ENCODE measurements at places on chromosomes 12 and 14.

GRCh38 chr14:43900173-43900655 lies 606.9 kb downstream of the FSCB start:
- no peak for DNase-seq

DNA sequence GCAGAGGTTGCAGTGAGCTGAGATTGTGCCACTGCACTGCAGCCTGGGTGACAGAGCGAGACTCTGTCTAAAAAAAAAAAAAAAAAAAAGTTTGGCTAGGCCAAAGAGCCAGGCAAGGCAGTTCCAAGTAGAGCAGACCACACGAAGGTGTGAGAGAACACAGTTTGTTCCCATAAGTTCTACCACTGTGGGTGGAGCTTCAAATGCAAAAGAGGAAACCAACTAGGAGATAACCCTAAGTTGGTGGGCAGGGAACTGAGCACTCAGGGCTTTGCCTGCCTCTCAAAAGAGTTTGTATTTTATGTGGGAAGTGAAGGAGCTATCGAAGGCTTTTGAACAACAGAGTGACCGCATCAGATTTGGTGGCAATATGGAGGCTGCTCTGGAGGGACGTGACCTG lies 15.1 kb downstream of the SOCS2 start:
- peak; percentile 30 for DNase-seq

DNA sequence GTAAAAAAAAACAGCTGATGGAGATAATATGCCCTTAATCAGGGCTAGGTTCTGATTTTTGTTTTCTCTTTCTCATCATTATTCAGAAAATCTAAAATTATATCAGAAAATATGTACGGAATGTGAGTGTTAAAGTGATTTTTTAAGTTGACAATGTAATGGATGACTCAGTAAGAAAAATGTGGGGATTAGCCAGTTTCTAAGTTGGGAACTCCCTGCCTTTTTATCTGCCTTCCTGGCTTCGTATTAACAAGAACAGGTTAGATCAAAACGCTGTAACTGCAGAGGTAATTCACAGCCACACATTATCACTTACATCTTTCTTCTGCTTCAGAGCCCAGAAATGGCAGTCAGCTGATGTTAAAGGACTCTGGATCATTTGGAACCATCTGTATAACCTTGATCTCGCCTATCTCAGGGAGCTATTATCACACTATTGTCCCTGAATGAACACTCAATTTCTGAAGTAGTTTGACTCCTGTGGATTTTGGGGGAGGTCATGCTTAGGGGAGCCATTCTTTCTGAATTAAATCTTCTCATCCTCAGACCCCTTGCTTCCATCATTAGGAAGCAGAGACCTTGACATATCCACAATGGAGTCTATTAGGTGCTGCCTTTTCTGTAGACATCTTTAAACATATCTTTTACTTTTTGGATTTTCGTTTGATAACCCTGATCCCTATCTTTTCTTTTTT lies 135.7 kb upstream of the SLC16A7 start:
- no peak for DNase-seq

- DNase-seq: no peak
Observed at GRCh38 chr14:75294649-75295033, 16.0 kb downstream of the FOS start.

DNA sequence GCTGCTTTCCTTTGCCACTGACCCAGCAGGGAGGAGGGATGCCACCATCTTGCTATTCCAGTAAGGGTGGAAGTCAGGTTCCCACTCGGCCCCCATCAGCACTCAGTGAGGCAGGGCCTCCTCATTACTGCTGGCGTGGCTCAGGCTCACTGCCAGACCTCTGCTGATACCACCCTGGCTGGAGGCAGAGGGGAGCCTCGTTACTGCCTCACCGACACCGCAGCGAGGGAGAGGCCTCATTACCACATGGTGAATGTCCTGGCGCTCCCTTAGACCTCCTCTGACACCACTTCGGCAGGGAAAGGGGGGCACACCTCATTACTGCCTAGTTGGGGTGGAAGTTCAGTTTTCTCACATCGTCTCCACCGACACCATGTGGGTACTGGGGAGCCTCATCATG lies 354.1 kb downstream of the CACNA1C start:
- DNase-seq: no peak

DNA sequence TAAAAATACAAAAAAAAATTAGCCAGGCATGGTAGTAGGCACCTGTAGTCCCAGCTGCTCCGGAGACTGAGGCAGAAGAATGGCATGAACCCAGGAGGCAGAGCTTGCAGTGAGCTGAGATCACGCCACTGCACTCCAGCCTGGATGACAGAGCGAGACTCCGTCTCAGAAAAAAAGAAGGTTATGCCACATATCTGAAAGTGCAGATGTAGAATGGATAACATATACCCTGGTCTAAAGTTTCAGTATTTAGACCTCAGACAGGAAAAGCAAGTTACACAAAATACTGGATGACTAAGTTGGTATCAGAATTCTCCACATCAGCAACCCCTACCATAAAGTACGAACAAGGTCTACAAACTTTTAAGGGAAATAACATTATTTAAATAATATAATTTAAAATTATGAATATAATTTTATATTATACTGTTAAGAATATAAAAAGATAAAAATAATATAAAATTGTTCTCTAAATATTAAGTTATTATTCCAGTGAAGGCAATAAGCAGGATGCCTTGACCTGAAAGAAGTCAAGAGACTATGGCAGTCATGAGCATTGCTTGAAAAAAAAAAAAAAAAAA lies 169.9 kb downstream of the CRADD start:
- DNase-seq: no peak

GRCh38 chr12:26055087-26055486 lies 69.8 kb downstream of the BHLHE41 start:
- DNase-seq: no peak

DNA sequence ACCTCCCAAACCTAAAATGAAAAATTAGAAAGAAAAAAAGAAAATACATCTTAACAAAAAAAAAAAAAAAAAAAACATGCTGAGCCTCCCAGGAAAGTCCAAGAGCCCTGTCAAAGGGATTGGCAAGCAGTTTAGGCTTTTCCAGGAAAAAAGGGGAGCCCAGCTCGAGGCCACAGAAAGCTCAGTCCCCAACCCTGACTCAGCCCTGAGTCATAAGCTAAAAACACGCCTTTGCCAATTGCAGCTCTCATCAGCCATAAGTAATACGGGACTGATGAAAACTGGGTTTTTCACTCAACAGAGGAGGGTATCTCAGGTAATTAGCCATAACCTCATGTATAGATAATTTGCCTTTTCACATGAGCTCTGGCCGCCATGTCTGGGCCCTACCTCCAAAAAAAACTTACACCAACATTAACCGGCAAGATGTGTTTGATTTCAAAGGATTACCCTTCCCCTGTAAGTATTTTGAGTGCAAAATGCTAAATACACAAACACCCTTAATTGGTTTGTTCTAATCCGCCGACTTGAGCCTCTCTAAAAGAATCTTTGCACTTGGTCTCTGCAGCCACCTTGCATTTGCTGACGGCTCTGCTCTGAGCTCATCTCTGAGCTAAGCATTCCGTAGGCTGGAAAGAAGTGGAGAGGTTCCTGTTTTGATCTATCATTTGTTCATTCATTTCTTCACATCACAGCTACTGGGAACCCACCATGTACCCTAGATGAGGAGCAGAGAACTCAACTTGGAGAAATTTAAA lies 319.2 kb downstream of the BCL11B start:
- no peak for DNase-seq

DNA sequence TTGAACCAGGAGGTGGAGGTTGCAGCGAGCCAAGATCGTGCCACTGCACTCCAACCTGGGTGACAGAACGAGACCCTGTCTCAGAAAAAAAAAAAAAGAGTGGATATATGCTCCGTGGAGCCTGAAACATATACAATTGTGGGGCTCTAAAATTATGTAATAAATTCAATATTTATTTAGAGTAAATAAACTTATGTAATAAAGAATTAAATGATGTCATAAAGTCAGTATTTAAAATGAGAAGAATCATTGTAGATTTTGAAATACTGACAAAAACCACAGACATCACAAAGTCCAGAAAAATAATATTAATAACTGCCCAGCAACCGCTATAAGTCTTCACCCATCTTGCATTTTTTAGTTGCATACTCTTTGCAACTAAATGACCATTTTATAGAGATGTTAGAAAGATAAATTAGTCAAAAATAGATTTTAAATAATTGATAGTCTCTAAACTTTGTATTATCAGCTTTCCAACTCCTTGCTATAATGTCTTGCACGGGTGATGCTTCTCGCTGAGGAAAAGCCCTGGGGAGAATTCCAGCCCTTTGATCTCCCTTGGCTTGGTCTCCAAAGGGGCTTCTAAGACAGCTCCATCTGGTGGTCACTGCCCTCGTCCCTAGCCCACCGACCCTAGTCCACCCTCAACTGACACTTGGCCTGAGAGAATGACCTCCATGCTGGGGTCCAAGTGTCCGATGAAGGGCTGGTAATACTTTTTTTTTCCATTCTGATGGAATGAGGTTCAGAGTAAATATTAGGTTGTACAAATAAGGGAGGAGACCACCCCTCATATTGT lies 7.9 kb upstream of the TMBIM6 start:
- DNase-seq: no peak

DNA sequence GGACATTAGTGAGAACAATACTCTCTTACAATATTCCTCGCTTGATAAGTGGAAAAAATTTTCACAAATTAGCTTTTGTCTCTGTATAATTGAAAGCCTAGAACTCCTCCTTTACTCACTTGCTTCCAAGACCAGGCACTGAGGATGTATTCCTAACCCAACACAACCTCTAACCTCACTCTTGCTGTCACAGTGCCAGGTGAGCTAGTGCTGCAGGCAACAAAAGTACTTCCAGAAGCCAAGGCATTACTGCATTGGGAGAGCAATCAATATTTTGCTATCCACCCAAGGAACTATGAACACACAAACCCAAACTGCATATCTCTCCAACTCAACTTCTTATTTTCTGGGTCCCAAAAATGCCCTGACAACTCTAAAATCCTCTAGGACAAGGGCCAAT lies 1081.0 kb downstream of the VRK1 start:
- DNase-seq: no peak

GRCh38 chr14:61588419-61588901 lies 106.9 kb upstream of the HIF1A start:
- no peak for DNase-seq

DNA sequence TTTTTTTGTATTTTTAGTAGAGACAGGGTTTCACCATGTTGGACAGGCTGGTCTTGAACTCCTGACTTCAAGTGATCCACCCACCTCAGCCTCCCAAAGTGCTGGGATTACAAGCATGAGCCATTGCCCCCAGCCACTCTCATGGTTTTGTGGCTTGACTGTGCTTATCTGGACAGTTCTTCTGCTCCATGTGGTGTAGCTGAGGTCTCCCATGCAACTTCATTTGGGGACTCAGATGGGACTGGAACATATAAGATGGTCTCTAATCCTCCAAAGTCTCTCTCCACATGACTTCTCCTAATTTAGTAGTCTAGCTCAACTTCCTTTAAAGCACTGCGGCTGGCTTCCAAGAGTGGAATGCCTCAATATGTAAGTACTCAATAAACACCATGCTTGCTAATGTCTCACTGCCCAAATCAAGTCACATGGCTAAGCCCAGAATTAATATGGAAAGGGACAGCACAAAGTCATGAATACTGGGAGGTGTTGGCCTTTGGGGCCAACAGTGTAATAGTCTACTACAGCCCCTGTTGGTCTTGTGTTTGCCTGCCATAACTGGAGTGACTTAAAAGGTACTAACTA lies 7.4 kb downstream of the INHBC start:
- no peak for DNase-seq

GRCh38 chr12:15701206-15701605 lies 88.0 kb downstream of the EPS8 start:
- DNase-seq: no peak

DNA sequence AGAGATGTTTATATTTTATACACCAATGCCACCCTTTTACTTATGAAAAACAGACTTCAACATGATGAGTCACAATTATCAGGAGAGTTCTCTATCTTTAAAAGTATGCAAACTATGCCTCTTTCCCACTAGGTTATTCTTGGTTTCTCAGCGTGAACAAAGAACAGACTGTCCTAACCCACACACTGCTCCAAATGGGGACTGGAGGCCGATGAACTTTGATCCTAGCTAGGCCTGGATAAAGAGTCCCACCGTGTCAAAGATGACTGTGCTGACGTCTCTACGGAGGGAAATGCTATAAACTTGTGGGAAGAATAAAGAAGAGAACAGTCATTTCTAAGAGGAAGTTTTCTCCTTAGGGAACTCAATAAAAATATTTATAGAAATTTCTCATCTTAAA lies 160.1 kb downstream of the EPS8 start:
- no peak for DNase-seq

GRCh38 chr14:65255029-65255545 lies 152.8 kb upstream of the MAX start:
- no peak for DNase-seq

GRCh38 chr12:46367351-46368029 lies 5.1 kb downstream of the SLC38A2 start:
- no peak for DNase-seq

DNA sequence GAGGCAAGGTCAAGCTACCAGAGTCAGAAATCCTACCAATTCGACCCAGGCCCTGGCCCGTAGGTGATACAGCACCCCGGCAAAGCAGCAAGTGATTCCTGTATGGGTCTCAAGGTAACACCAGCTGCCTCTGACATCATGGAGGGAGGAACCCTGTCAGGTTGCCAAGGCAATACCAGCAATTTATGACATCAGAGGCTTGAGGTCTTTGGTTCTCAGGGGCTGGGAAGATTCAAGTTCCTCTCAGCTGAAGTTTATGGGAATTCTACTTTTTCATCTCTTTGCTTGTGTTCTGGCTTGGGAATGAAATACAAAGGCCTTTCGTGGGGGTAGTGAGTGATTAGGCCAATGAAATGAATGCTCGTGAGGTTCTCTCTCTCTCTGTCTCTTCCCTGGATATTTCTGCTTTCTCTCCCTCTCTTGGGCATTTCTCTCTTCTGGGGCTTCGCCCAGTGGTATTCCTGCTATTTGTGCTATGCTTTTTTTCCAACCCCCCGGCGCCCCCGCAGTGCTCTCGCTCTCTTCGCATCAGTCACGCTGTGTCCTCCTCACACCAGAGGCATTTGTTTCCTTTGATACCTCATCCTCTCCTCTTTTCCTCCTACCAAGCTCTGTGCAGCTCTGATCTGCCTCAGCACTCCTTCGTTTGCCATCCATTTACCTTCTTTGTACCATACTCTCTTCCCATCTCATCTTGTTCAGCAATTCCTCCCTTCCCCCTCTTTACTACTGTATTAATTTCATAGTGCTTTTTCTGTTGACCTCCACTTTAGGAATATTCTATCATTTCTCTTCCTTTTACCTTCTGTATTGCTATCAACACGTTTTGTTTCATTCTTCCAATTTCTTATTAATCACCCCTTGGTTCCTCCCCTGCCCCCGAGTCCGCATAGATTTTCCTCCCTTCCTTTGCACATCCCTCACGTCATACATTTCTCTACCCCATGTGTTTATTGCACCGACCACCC lies 2.9 kb downstream of the ZFHX2 start:
- no peak for DNase-seq

DNA sequence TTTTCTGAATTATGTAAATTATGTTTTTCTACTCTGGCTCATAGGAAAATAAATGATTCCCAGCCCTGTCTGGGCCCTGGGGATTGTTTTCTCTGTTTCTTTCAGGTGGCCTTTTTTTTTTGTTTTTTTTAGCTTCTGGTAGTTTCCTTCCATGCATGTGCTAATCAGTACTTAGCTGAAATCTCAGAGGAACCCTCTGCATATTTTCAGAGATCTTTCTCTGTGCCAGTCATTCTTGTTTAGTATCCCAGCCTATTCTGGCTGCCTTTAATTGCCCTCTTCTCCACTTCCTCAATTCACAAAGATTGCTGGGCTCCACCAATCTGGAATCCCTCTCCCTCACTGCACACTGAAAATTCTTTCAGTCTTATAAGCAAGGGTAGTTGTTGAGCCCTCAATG lies 46.9 kb downstream of the CNOT2 start:
- no peak for DNase-seq

- DNase-seq: no peak
Observed at GRCh38 chr14:51487848-51488247, 163.9 kb upstream of the FRMD6 start.
